ENCODE measurements at places on chromosomes 1 and 21.
A peak's percentile ranks its signal among the peaks of the same experiment; 100 is the strongest.

GRCh38 chr1:194533641-194534040 lies 1347.2 kb upstream of the B3GALT2 start:
- no peak for DNase-seq

DNA sequence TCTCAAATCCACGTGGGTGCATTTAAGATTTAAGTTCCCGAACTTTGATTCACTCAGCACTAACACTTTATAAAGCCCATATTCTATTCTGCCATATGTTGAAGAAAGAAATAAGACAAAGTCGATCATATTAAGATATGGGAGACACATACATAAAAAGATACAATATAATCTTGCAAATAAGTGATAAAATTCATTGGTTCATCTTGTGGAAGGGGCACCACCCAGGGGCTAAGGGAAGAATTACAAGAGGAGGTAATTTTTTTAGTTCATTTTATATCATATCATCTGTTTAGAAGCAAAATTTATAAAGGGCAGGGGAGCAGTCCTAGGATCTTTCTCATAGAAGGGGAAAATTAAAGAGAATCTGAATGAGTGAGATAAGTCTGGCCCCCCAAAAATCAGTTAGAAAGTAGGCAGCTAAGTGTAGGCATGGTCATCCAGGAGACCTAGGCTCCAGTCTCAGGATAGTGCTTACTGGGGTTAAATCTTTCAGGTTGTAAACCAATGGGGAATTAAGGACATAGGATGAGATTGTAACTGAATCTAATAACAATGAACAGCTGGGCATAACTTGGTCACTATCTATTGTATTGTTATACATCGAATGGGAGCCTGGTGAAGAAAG lies 124.2 kb upstream of the L1TD1 start:
- no peak for DNase-seq

DNA sequence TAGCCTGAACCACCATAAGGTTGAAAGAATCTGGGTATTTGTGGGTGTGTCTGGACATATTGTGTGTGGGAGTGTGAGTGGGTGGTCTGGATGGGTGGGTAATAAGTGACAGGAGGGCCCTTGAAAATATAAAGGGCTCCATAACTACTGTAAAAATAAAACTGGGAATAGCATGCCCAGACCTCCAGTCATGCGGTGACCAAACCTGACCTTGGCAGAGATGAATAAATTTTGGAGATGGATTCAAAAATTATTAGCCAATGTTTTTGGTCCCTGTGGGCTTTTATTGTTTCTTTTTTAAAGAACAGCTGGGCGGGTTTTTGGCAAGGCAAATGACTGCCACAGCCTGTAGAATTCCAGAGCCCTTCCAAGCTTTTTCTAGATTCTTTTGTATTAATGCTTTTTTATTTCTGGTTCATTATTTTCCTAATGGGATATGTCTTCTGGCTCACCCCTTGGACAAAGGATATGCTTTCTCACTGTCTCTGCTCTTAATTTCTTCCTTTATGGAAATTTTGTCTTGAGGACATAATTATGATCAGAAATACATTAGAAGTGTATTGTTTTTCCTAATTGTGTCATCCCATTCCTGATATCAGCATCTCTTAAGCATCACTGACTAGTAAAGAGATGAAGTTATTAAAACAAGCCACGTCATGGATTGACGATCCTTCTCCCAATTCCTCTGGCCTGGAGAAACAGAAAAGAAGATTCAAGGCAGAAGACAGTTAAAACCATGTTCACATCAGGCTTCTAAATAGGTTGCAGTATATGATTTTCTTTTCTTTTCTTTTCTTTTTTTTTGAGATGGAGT lies 69.5 kb downstream of the NTMT2 start:
- no peak for DNase-seq

DNA sequence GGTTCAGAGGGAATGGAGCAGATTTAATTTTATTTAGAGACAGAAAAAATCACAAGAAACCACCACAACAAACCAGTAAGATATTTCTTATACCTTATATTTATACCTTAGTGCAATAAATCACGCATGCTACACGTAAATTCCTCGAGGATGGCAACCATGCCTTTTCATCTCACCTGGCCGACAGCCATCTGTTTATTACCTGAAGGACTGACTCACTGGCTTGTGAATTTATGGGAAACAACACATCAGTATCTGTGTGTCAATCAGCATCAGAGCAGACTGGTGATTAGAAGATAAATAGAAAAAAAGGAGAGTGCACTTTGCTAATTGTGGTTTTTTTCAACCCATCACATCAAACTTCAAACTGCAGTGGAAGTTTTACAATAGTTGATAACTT lies 58.4 kb downstream of the S1PR1 start:
- DNase-seq: no peak

DNA sequence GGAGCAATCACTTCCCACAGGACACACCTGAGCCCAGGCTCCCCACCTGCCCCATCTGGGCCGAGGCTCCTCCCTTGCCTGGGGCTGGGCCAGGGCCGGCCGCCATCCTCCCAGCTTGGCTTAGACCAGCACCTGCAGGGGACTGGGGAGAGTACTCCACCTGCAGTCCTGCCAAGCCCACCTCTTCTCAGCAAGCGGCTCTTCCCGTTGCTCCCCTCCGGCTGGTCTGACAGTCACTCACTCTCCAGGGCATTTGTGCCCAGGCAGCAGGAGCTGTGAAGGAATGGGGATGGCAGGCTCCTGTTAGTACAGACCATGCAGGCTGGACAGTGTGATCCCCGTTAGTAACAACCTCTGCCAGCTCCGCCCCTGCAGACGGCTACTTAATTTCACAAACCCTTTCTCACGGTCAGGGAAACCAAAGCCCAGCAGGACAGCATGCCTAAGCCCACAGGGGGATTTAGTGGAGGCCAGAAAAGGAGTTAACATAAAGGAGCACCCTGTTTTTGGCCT lies at the start of gene FYB2:
Gene FYB2 (minus strand): TSS at position 18 of the 513 bp plus-strand sequence. CDS start 114 bp downstream, outside the sequence.
- no peak for DNase-seq

GRCh38 chr1:29243871-29244200 lies 7.5 kb downstream of the PTPRU start:
- no peak for DNase-seq

GRCh38 chr1:87169263-87169910 lies 159.3 kb upstream of the LMO4 start:
- DNase-seq: peak; percentile 48

- DNase-seq: no peak
These were observed 117.7 kb downstream of the ETS2 start for GRCh38 chr21:38923429-38923828.

DNA sequence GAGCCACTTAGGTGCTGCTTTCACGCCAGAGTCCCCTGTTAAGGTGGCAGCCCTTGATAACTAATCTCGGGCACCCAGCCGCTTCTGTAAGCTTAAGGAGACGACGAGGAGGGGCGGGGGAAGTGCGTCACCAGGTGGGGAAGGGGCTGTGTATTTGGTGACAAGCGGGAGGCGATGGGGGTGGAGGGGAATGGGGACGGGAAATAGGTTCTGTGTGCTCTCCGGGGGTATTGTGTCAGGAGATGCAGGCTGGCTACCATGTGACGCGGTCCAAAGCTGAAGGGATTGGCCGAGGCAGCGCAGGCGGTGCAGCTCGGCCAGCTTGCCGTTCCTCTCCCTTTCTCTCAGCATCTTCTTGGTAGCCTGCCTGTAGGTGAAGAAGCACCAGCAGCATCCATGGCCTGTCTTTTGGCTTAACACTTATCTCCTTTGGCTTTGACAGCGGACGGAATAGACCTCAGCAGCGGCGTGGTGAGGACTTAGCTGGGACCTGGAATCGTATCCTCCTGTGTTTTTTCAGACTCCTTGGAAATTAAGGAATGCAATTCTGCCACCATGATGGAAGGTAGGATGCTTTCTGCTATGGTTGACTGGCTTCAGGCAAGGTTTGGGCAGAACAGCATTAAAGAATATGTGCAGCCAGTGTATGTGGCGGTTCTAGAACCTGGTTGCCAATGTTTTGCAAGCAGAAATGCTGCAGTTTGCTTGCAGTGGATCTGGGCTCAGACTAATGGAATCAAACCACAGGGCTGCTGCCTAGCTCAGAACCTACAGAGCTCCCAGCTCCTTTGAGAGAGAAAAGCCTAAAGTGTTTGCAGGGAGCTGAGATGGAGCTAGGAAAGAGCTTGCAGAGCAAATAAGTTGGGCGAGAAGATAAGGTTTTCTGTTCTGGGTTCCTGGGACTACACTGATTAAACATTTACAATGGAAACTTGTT lies at the start of gene SGIP1:
Gene SGIP1 (plus strand): TSS at position 350 of the 937 bp plus-strand sequence. CDS start 206 bp downstream, at position 556.
- peak; percentile 5 for DNase-seq

DNA sequence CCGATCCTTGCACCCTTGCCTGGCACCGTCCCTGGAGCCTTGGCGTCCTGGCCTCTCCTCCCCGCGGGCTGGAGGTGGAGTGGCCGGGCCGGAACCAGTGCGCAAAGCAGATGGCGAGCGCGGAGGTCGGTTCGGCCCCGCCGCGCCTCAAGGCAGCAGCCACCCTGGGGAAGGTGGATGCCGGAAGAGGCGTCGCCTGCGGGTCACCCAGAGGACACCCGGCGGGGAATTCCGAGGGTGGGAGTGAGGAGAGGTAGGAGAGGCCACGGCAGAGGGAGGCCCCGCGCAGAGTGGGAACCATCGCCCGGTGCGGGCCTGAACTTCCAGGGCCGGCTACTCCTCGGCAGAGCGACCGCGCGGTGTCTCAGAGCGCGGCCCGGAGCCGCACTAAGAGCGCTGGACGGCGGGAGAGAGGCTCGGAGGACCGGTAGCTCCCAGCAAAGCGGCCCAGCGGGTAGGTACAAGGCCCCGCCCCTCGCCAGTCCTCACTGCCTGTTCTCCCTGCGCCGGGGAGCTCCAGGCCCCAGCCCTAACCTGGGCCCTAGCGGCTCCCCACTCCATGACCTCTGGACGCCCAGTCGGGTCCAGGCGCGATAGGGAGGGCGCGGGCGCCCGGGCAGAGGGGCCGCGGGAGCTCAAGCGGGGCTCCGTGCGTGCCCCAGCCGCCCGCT lies at the start of gene RNF207:
Gene RNF207 (plus strand): TSS at position 271 of the 671 bp plus-strand sequence. CDS start 417 bp downstream, outside the sequence.
- no peak for DNase-seq

DNA sequence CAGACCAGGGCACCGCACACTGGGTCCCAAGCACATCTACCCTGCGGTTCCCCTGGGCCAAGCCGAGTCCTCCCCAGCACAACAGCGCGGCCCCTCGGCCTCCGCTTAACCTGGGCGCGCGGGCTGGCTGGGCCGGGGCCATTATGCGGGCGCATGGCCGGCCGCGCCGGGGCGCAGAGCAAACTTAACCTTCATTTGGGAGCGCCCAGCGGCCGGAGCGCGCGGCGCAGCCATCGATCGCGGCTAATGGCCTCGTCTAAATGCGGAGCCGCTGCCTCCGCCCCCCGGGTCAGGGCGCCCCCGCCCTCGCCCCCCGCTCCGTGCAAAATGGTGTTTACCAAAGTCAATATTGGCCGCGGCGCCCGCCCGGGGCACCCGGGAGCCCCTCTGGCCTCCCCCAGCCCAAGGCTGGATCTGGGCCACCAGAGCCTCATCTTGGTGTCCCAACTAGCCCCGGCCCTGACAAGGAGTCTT lies 272.1 kb downstream of the TRABD2B start:
- DNase-seq: no peak

GRCh38 chr1:187755536-187755935 lies 926.8 kb downstream of the PLA2G4A start:
- no peak for DNase-seq

DNA sequence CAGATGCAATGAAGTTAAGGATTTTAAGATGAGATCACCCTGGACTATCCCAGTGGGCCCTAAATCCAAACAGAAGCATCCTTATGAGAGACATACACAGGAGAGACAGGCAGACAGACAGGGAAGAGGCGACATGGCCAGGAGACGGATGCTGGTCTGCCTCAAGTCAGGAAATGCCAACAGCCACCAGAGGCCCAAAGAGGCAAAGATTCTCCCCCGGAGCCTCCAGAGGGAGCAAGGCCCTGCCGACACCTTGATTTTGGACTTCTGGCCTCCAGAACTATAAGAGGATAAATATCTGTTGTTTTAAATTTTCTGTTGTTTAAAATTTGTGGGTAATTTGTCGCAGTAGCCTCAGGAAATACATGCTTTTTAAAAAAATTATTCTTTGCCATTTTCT lies 116.4 kb downstream of the GLIS1 start:
- DNase-seq: no peak

GRCh38 chr1:198699167-198700015 lies 60.6 kb downstream of the PTPRC start:
- no peak for DNase-seq

GRCh38 chr1:247054992-247055415 lies 23.6 kb downstream of the ZNF670 start:
- DNase-seq: no peak

GRCh38 chr1:59915516-59915915 lies 11.1 kb downstream of the CYP2J2 start:
- peak; percentile 40 for DNase-seq

- no peak for DNase-seq
These were observed 10.4 kb downstream of the MGST3 start for GRCh38 chr1:165641231-165641987.

- DNase-seq: no peak
These were observed at the start of gene LRRC42 for GRCh38 chr1:53946252-53947171. TSS of gene LRRC42 (plus strand) at chr1:53946350. CDS start at chr1:53952000, 5,650 bp downstream.

GRCh38 chr1:102191723-102192122 lies 195.0 kb upstream of the OLFM3 start:
- DNase-seq: peak; percentile 75

DNA sequence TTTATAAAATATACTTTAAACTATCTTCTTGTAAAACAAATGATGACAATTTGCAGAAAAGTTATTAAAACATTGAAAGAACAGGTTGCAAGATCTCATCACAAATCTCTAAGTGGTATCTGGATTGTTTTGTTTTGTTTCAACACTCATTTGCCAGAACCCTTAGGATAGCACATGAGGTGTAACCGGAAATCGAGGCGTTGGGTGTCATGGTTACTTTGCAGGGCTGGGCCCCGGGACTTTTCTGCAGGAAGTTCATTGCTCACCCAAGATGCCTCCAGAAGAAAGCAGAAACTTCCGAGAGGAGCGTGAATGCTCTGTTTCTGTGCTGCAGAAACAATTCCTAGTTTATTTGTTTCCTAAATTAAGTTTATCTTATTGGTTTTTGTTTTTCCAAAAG lies 2.5 kb downstream of the DISC1 start:
- no peak for DNase-seq

GRCh38 chr1:151013518-151013917 lies 5.3 kb downstream of the PRUNE1 start:
- DNase-seq: no peak

GRCh38 chr1:156245451-156246232 lies 2.2 kb downstream of the PAQR6 start:
- DNase-seq: no peak

DNA sequence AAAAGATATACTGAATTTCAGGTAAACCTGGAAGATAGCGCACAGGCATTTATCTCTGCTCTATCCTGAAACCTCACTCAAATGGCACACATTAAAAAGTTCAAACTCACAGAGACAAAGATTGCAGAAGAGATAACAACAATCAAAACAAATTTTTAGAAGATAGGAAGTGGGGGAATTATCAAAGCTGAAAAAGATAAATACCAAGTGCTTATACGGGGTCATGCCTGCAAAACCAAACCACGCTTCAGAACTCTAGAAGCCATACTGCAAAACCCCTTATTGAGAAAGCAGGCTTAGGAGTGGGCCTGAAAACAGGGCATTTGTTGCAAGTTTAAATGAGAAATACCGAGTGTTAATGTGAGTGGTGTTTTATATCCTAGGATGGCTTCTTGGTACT lies 76.8 kb downstream of the BARHL2 start:
- no peak for DNase-seq
